NCI-H1105 treated with DMSO at 0.1 percent for 48 hours (cell line): ENCODE measurements at places on chromosomes 6 and 20.
A peak's percentile ranks its signal among the peaks of the same experiment; 100 is the strongest.

GRCh38 chr6:56744528-56744927 is 101.8 kb upstream of the DST start:
- no peak for DNase-seq

- no peak for DNase-seq
Measured at GRCh38 chr20:57791178-57791962, 81.6 kb upstream of the PMEPA1 start.

DNA sequence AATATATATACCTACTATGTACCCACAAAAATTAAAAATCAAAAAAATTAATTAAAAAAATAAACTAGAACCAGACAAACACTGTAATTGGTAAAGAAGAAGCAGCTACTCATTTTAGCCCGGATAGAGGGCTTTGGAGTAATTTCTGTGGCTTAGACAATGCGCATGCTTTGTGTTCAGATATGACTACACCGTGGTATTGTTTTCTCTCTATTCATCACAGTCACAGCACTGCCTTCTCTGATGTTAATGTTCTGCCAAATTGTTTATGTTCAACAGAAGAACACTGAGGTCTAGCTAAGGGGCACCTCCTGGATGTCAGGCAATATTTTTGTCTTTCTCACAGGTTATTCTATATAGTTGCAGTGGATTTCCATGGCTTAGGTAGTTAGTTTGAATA is 77.5 kb upstream of the GJE1 start:
- DNase-seq = no peak

DNA sequence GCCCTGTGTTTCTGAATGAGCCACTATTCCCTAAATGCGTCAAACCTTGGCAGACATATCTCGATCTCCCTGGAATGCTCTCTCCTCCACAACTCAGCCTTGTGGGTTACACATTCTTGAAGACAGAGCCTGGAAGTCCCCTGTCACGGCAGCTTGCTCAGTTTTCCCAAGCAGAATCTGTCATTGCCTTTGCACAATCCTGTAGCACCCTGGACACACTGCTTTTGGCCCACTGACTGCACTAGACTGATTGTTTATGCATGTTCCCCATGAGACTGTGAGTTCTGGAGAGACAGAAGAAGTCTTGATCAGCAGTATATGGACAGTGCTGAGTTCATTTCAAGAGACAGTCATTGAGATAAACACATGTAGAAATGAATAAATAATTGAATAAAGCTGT is 406.7 kb downstream of the CD83 start:
- DNase-seq = no peak

- no peak for DNase-seq
Measured at GRCh38 chr20:49750611-49751396, 37.1 kb upstream of the B4GALT5 start.

DNA sequence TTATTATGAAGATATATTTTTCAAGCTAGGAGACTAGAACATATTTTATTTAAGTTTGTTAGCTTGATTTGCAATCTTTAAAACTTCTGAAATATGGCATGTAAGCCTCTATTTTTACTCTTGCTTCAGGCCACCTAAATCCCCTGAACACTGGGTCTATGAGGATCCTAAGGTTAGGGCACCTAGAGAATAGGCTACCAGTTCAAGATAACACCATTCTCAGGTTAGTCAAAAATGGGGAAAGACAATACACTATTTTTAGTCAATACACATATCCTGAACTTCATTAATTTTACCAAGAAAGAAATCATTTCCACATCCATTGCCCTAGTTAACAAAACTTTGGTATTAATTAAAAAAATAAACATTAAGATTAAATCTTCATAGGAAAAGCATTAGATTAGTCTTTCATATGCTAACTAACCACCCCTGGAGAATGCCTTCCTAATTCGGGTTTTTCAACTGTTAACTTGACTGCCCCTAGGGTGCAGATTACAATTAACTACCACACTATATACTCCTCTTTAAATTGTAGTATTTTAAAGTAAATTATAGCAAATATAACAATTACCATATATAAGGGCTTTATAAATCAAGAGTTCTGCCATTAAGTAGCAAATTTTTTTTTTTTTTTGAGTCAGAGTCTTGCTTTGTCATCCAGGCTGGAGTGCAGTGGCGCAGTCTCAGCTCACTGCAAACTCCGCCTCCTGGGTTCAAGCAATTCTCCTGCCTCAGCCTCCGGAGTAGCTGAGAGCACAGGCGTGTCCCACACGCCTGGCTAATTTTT is 6.7 kb upstream of the HSF2 start:
- no peak for DNase-seq

- DNase-seq = no peak
Measured at GRCh38 chr6:16349544-16349943, 111.2 kb downstream of the GMPR start.

- DNase-seq = no peak
Measured at GRCh38 chr6:63099772-63100459, 111.4 kb upstream of the FKBP1C start.

DNA sequence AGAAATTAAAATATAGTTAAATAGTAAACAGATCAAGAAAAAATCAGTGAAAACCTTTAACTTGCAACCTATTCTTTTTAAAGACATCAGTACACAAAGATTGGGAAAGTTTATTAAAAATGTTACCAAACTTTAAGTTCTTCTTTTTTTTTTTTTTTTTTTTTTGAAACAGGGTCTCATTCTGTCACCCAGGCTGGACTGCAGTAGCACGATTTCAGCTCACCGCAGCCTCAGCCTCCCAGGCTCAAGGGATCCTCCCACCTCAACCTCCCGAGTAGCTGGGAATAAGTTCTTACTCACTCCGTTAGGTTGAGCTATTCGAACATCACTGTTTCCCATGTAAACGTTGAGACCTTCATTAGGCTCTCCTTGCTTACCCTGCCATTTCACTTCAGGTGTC is 5.6 kb downstream of the MAP3K5 start:
- DNase-seq = no peak

DNA sequence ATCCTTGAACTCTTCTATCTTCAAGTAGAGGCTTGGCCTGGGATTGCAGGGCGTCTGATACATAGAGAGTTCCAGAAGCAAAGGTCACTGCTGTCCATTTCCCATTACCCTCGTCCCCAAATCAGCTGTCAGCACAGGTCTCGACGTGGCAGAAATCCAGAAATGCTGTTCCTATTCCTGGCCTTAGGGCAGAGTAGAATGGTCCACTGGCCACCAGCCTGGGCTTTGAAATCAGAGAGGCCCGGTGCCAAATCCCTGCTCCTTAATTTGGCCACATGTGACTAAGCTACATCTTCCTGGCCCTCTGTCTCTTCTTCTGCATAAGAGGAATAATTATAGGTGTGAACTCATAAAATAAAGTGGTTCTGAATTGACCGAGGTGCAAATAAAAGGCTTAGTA is 40.9 kb upstream of the FAM83D start:
- DNase-seq = no peak

DNA sequence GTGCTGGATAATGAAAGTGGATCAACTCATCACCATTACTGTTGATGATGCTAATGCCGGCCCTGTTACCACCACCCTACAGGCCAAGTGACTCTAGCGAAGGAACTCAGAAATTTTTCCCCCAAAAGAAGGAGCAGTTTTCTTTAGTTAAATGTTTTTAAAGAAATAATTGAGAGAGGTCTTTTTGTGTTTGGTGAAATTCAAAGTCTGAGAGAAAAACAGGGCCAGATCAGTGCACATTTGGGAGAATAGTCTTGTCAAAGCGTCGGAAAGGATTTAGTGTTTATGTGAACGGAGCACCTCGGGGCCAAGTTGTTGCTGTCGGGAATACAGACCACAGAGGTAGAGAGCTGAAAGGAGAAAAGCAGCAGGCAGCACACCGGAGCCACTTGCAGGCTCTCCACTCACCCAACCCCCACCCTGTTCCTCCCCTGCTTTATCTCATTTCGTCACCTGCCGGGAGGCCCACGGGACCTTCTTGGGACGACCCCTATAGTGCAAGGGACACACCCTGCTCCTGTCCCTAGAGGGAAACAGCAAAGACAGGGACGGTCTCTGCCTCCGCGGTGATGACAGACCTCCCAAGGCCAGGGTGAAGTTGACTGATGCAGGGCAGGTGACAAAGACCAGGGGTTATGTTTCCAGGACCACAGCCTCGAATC is 6.8 kb downstream of the TFAP2B start:
- DNase-seq = no peak

- DNase-seq = no peak
Measured at GRCh38 chr6:16503970-16504415, 257.3 kb downstream of the ATXN1 start.

DNA sequence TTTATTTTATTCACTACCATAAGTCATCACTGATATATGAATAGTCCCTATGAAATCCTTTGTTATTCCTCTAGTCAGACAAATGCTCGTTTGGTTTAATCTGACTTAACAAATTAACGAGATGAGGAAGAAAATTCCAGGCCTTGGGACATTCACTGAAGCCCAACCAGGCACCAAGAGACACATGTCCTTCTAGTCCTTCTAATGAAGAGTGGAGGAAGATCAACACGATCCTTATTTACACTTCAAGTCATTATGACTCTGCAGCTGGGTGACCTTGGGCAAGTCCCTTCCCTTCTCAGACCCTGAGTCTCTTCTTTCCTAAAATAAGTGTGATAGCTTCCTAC is 117.5 kb downstream of the CEBPB start:
- DNase-seq = no peak

GRCh38 chr6:134345789-134346188 is 27.9 kb upstream of the SGK1 start:
- DNase-seq = no peak

DNA sequence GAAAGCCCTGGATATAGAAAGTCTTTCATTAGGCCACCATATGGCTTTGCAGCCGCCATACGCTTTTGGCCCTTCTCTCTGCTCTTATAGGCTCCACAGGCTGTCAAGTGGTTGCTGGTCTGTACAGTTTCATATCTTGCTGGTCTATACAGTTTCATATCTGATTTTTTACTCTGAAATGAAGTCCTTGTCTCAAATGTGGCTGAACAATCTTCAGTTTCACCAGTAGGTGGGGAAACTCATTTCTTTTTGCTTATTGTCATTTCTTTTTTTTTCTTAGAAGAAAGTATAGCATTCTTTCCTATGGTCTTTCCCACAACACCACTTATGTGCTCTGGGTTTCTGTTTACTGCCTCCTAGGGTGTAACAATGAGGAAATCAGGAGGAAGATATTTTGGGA is 771.4 kb upstream of the MMS22L start:
- DNase-seq = peak; percentile 18

DNA sequence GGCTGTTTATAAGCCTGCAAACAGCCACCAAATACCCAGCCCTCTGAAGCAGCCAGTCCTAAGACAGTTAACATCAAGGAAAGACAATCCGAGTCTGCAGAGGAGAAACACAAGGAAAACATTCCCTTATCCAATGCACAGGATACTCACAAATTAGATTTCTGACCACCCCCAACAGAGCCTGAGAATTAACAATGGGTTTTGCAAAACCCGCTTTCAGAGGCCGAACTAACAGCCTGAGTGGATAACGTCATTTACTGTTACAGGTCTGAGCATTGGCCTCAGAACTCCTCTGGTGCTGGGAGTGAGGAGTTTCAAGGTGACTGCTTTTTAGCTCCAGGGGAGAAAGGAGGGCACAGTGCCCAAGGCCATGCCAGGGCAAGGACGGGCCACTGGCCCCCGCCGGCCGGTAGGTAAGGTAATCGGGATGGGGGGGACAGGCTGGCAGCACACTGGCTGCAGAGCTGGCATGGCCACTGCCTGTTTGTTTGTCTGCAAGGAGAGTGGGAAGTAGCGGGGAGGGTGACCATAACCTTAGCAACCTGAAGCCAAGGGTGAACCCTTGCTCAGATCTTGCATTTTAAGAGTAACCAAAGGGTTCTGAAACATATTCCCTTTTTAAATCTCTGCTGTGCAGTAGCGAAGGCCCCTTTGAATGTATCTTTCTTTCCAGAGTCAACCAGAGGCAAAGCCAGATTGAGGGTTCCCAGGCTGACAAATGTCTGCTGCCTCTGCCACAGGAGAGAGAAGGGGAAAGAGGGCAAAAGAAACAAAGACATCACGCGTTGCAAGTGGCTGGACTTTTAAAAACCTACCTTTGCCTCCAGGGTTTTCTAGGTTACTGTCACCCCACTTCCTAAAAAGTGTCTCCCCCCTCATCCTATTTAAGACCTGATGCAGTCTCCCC is 3.9 kb downstream of the ZMYND8 start:
- DNase-seq = peak; percentile 73

- no peak for DNase-seq
Measured at GRCh38 chr6:15148356-15148946, 97.4 kb upstream of the JARID2 start.

GRCh38 chr6:24683297-24684296 is 16.7 kb downstream of the ACOT13 start:
- DNase-seq = no peak

- no peak for DNase-seq
Measured at GRCh38 chr6:88970301-88970700, 6.9 kb upstream of the RNGTT start.

- DNase-seq = peak; percentile 88
Measured at GRCh38 chr6:113732384-113732966, 124.7 kb upstream of the MARCKS start.

DNA sequence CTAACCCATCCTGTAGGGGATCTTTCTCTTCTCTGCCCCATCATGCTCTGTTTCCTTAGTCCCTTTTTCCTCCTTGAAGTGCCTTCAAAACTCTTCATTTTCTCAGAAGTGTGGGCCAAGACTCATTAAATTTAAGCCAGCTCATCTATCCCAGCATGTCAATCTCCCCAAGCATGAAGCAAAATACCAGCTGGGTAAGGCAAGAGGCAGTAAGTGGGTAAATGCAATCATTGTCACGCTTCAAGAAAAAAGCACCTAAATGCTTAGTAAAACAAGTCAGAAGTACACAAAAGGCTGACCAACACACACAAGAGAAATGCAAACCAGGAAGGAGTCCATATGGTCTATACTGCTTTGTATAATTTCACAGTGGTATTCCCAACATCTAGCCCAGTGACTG is 61.5 kb downstream of the COL12A1 start:
- DNase-seq = no peak

DNA sequence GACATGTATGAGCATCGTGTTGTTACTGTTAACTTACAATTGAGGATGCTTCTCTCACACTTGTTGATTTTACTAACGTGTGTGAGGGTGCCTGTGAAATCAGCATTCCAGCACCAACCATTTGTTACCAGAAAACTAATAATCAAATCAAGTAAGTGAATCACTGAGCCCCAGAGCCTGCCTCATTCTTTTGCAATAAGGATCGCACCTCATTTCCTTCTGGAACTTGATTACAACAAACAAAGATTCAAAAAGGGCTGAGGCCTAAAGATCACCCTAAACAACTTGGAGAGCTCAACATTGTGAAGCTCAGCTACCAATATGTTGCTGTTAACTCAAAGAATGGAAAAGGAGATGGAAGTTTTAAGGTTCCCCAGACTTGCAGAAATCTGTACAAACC is 274.7 kb downstream of the TFAP2A start:
- DNase-seq = no peak

DNA sequence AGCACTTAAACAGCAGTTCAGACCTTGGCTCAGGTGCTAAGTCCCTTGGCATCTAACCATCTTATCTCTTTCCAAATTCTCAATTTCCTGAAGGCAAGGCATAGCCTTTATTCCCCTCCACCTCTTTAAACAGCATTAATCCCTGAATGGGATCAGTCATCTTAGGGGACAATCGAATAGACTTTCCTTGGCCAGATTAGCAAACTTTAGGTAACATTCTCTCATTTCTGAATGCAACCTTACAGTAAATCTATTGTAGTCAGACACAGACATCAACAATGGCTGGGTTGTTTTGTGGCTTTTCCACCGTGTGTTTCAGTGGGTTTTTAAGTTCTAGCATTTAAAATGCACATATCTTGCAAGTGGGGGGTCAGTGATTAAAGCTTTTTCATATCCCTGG is 56.8 kb downstream of the ATP9A start:
- no peak for DNase-seq

- DNase-seq = no peak
Measured at GRCh38 chr20:19099596-19100545, 112.6 kb upstream of the SLC24A3 start.

GRCh38 chr6:101776919-101777350 is 383.4 kb downstream of the GRIK2 start:
- peak; percentile 50 for DNase-seq
